ENCODE measurements at places on chromosomes 1 and 21. TPM values are rescaled to one million over a fixed set of nuclear protein-coding genes. Genes with fewer than 3 reads are reported as not detected.

Gene CHIA
- total RNA-seq = not detected

- no peak overlapping the region for H3K4me3 ChIP-seq
- H3K27ac ChIP-seq = no peak overlapping the region
- DNase-seq = no peak
- no peaks in the 10 kb centered on the region for H3K36me3 ChIP-seq
- no peaks in the 10 kb centered on the region for H3K27me3 ChIP-seq
Measured at GRCh38 chr1:241802863-241803262, 45.1 kb upstream of the EXO1 start.

Gene GPR137B
- 13.8 TPM for total RNA-seq

- H3K4me3 ChIP-seq = no peak overlapping the region
- no peaks in the 10 kb centered on the region for H3K4me1 ChIP-seq
- no peak for DNase-seq
- no peak overlapping the region for H3K27ac ChIP-seq
- no peaks in the 10 kb centered on the region for H3K36me3 ChIP-seq
Measured at GRCh38 chr1:8193840-8194406, 124.0 kb upstream of the SLC45A1 start.

Measured in natural killer cell (primary cell).